GM23338 (cell line): ENCODE measurements at places on chromosomes 2 and 18. TPM values are rescaled to one million over a fixed set of nuclear protein-coding genes. Genes with fewer than 3 reads are reported as not detected.
A peak's percentile ranks its signal among the peaks of the same experiment; 100 is the strongest.

Gene DSC3
- polyA plus RNA-seq = 0.52 and 0.68 TPM in 2 replicates

- no peak for DNase-seq
These were observed 9.0 kb downstream of the MALL start for GRCh38 chr2:110106642-110107041.

GRCh38 chr2:132871831-132872230, 201.8 kb upstream of the LYPD1 start:
- no peak for DNase-seq

Gene SOX11
- polyA plus RNA-seq = 33.2 and 34.0 TPM in 2 replicates

- no peak for DNase-seq
These were observed 299.1 kb upstream of the NXPH2 start for GRCh38 chr2:139079311-139079710.

GRCh38 chr18:27785815-27786471, 391.0 kb downstream of the CDH2 start:
- DNase-seq = peak; percentile 11

- no peak for DNase-seq
These were observed 1233.2 kb upstream of the ZEB2 start for GRCh38 chr2:145753041-145753608.

DNA sequence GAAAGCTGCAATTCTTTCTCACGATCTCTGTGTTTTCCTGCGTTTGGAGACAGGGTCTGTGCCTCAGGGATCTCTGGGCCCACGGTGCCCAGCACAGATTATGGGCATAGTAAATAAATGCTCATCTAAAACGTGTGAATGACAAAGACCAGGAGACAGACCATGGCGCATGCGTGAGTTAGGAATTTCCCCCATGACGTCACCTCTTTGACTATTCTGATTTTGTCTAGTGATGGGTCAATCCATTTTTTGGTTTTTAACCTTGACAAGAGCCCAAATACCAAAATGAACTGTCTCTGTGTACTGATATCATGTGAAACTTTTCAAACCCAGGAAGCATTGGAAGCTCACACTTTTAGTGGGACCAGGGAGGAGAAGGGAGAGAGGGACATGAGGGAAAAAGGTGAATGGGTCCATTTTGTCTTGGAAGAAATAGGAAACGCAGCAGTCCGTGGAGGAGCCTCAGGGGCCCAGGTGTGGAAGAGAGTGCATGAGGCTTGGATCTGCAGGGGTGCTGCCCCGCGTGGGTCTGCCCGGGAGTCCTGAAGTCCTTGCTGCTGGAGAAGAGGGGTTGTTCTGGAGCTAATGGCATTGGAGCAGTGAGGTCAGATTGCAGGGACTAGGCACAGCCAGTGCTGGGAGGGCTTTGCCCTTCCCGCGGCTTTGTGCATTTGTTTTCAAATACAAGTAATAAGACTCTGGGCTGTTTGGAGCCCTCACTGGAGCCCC, 172.2 kb downstream of the ASB1 start:
- no peak for DNase-seq
